ENCODE measurements at places on chromosomes 6 and 20. TPM values are rescaled to one million over a fixed set of nuclear protein-coding genes. Genes with fewer than 3 reads are reported as not detected.

Gene CTAGE9
- not detected for total RNA-seq

DNA sequence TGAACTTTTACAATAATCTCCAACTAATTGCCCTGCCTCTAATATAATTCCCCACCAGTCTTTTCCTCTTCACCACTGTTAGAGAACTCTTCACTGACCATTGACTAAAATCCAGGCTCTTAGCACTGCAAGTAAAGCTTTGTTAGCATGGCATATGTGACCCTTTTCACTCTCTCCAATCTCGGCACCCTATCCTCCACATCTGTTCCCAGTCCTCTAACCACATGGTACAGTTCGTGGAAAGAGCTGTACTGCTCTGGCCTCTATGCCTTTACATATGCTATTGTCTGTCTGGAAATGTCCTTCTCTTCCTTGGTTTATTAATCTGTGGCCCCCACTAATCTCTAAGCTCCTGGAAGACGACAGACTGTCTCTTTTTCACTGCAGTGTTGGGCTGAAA lies 63.0 kb upstream of the EIF2S2 start:
- no peak for DNase-seq

DNA sequence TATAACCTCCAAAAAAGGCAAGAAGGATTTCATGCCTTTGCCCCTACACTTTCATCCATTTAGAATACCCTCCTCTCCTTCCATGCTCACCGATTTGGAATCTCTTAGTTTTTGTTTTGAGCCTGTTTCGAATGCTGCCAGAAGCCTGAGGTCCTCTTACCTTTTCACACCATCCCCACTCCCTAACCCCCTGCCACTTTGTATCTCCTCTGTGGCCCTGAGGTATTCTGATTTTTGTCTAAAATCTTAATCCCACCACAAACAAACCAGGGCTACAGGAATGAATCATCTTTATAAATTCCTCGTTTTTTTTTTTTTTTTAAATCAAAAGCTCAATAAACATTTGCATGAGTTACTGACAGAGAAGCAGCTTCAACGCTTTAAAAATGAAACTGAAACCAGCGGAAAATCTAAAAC lies 1.6 kb upstream of the RPS12 start:
- no peak for DNase-seq

Gene CDC5L
- total RNA-seq = 10.0 TPM

DNA sequence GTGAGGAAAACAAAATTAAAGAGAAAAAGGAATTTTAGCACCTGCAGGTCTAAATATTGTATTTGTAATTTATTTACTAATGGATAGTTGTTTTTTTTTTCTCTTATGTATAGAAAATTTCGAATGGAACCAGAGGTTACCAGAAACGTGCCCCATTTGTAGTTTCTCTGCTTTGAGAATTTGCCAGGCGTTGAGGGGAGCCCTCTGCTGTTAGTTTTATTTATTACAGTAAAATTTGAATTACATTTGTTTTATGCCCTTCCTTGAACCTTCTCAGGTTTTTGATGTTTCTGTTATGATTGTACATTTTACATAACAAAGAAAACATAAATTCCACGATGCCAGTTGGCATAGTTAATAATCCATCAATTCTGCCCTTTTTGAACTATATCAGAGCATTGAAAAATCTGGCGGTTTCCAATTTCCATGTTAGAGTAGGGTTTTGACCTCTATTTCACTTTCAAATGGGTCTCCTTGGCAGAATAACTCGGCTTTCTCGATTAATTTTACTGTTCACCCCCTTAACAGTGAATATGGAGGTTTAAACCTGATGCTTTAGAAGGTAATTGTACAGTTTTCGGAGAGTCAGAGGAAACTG lies 35.1 kb upstream of the RFPL4B start:
- no peak for DNase-seq

GRCh38 chr20:62856931-62857619 lies 4.5 kb downstream of the TCFL5 start:
- no peak for DNase-seq

GRCh38 chr6:47715782-47716181 lies 17.4 kb downstream of the ADGRF4 start:
- no peak for DNase-seq

- no peak for DNase-seq
These were observed 2.8 kb downstream of the UNC5CL start for GRCh38 chr6:41036186-41036585.

- DNase-seq = no peak
These were observed 19.7 kb upstream of the OGFRL1 start for GRCh38 chr6:71268735-71269437.

DNA sequence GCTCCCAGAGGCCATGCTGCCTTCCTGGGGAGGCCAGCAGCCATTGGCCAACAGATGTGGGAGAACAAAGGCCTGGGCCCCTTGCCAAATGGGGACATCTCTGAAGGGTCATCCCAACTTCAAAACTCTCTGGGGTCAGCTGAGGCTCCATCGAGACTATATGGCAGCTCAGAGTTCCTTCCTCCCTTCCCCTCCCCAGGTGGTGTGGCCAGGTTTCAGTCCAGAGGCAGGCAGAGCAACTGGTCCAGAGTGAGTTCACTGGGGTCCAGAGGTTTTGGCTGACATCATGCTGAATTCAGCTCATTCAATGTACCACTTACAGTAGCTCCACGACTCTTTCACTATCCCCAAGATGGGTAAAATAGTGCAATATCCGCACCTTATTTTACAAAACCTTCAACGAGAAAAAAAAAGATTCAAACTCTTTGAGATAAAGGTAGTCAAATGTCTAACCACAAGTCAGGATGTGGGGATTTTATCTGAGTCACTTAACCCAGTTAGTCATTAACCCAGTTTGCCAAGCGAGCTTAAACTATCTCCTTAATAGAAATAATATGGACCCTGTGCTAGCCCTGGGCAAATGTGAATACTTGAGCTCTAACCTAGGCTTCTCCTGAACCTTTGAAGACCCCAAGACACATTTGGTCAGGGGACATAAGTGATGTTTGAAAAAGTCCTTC lies 108.4 kb upstream of the PLEKHG1 start:
- no peak for DNase-seq

DNA sequence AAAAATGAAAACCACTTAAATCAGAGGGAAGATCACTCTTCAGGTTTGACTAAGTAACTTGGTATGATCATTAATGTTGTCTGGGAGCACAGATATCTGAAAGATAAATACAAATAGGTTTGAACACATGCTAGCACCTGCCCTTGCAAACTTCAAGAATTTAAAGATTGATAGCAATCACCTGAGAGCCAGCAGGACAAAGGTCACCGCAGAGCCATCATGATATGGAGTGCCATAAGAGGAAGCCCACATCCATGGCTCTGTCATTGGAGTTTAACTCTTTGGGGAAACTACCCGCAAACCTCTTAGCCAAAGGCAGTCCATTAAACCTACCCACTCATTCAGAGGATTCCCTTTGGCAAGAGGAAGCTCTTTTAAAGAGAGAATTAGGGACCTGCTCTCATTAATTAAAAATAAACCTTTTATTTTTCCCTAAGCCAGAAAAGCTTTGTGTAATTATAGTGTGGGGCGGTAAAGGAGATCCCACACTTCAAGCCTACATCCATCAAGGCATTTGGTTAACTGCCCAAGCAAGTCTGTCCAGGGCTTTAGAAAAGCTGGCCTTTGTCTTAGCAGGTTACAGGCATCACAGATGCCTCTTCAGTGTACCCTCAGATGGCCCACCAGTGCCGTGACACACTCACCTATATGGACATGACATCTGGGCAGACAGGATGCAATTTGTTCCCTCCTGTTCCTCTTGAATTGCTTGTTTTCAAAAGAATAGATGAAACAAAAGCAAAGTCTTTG lies 73.0 kb downstream of the SASH1 start:
- DNase-seq = no peak

Gene ULBP3
- total RNA-seq = 2.4 TPM

Gene SIRPB1
- 0.49 TPM for total RNA-seq

Gene POLH
- total RNA-seq = 10.3 TPM

- DNase-seq = no peak
These were observed 80.8 kb downstream of the CBFA2T2 start for GRCh38 chr20:33570743-33571142.

DNA sequence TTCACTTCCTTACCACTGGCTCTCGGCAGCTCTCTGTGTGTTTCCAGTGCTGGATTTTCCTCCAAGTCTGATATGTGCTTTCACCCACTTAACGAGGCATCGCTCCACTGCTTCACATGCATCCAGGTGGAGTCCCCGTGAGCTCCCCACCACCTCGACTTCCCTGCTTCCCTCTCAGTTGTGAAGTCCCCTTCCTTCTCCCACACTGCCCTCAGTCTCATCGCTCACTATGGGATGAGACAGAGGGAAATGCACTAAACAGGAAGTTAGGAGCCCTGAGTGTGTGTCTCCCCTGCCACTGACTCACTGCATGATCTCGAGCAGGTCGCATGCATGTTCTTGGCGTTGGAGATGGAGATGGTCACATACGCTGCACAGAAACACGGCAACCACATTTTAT lies 84.0 kb downstream of the MTHFD1L start:
- DNase-seq = no peak
